ENCODE measurements at places on chromosomes 6 and 20.

GRCh38 chr20:11469795-11470435 is 447.8 kb upstream of the BTBD3 start:
- no peak for DNase-seq

GRCh38 chr20:44523746-44524145 is 1.9 kb upstream of the SERINC3 start:
- DNase-seq, result no peak

DNA sequence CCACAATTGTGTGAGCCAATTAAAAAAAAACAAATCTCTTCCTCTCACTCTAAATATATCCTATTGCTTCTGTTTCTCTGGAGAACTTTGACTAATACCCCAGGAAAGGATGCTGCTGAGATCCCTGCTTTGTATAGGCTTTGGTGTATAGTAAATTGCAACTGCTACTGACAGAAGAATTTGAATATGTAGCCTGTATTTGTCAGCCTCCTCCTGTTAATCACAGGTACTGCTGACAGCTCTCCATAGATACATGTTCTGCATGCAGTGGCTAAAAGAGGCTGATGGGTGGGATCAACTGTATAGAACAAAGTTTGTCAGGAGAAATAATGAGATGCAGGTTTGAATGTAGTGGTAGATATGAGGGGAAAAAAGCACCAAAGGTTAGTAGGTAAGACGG is 95.0 kb downstream of the ARHGAP18 start:
- DNase-seq, result no peak

GRCh38 chr6:162704001-162704400 is 23.6 kb downstream of the PRKN start:
- no peak for DNase-seq

DNA sequence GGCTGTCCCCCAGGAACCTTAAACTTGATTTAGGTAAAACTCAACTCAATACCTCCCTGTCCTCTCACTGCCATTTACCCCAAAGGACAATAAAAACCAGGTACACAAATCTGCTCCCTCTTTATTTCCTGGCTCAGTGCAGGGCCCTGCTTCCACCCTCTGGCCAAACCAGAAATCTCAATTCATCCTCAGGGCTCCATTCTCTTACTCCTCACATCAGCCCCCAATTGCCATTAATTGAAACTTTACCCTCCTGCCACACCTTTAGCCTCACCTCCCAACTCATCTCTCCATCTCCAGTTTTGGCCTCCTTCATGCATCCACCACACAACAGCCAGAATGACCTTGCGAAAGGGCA is 10.5 kb downstream of the ZBTB2 start:
- DNase-seq, result no peak
